Effector CD4-positive, alpha-beta T cell (primary cell): ENCODE measurements at places on chromosomes 12 and 14.

- no peak for DNase-seq
Observed at GRCh38 chr14:104437703-104438102, 141.9 kb upstream of the C14orf180 start.

GRCh38 chr12:128693115-128693514 lies 130.6 kb downstream of the SLC15A4 start:
- DNase-seq = no peak

DNA sequence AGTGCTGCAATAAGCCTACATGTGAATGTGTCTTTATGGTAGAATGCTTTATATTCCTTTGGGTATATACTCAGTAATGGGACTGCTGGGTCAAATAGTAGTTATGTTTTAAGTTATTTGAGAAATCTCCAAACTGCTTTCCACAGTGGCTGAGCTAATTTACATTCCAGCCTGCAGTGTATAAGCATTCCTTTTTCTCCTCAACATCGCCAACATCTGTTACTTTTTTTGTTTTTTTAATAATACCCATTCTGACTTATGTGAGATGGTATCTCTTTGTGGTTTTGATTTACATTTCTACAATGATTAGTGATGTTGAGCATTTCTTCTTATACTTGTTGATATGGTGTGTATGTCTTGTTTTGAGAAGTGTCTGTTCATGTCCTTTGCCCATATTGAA lies 1186.2 kb downstream of the BCL11B start:
- DNase-seq = no peak

- DNase-seq = peak; percentile 72
Observed at GRCh38 chr12:121773011-121773777, 20.3 kb downstream of the RHOF start.

DNA sequence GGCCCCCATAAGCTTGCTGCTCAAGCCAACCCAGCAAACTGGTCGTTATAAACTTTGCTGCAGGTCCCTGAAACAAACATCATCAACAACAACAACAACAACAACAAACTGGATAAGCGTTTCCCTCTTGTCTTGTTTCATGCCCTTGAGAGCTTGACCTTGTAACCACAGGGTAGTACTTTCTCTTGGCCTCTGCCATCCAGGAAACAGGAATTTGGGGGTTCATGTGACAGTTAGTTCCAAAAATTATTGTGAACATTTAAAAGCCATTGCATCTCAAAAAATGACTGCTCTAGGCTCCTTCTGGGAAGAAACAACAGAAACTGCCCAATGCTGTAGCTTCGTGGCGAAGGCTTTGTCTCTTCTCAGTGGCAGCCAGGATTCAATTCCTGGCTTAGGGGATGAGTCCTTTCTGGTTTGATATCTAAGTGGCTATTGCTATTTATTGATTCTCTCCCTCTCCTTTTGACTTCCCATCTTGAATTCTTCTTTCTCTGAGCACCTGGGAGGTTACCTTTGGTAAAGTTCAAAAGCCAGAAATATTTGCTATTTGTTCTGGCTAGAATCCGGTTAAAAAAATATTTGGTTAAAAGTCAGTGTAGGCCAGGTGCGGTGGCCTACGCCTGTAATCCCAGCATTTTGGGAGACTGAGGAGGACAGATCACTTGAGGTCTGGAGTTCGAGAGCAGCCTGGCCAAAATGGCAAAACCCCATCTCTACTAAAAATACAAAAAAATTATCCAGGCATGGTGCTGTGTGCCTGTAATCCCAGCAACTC lies 52.0 kb upstream of the CPM start:
- no peak for DNase-seq

DNA sequence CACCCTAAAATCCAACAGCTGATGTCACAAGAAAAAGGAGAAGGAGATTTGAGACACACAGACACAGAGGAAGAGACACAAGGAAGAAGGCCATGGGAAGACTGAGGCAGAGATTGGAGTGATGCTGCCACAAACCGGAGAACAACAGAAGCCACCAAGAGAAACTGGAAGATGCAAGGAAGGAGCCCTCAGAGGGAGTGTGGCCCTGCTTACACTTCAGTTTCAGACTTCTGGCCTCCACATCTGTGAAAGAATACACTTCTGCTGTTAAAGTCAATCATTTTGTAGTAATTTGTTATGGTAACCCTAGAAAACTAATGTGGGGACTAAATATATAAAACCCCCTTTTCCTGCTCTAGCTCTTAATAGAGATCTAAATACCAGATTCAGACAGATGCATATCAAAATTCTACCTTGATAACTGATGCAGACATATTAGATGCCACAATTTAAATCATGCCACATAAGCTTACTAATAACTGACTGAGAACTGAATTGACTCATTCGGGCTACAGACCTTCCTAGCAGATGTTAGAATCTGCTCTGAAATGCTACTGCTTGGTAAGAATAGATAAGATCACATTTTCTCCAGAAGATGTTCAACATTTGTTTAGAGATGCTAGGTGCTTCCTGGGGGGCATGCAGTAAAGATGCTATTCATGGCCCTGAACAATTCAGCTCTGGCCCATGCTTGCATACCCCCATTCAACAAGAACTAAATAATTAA lies 113.1 kb upstream of the CCND2 start:
- DNase-seq = no peak

DNA sequence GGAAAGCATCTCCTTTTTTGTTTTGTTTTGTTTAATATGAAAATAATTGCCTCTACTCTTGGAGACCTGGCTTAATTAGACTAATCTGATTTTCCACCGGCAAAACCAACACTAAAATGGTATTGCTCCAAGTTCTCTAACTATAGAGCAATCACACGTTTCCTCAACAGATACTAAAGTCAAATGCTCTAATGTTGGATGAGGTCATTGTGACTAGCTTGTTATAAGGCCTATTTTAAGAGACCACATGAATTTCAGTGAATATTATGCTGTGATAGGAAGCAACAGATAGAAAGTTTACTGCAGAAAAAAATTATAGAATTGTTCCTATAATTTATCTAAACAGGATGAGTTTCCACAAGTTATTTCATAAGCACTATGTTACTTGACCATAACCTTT lies 3.3 kb upstream of the CCDC196 start:
- DNase-seq = no peak

- no peak for DNase-seq
Observed at GRCh38 chr14:60989599-60989998, 8.6 kb downstream of the SLC38A6 start.

DNA sequence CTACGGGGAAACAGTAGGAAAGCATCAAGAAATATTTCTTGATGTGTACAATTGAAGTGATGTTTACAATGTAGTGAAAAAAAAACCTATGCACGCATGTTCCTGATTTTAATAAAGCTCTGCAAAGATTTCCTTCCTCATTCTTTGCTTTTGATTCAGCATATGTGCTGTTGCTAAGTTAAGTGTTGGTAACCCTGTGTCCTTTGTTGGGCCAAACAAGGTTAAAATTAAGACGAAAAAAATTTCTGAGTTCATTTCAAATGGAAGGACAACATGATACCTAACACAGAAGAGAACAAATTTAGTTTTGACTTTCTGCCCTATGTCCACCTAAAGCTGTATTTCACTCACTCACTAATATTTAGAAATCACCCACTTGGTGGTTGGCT lies 62.8 kb downstream of the PPP2R5C start:
- DNase-seq = no peak

GRCh38 chr12:89701606-89702206 lies 6.9 kb downstream of the ATP2B1 start:
- no peak for DNase-seq

DNA sequence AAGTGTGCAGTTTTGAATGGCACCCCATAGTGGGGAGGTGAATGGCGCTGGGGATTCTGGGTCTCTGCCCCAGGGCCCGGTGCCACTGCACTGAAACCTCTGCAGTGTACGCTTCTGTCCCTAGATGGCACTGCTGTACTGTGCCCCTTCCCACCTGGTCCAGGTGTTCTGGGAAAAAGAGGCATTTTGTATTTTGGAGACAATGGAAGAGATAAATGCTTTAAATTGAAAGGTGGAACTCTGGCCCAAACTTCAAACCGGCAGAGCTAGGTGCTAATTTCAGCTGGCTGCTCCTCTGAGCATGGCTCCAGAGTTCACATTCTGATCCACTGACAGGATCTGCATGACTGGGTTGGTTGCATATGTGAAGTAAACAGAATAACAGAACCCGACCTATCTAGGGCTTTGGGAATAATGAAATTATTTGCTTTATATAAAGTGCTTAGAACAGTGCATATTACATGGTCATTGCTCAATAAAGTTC lies 52.2 kb downstream of the KRT80 start:
- DNase-seq = no peak
